ENCODE measurements at places on chromosomes 1 and 21.

DNA sequence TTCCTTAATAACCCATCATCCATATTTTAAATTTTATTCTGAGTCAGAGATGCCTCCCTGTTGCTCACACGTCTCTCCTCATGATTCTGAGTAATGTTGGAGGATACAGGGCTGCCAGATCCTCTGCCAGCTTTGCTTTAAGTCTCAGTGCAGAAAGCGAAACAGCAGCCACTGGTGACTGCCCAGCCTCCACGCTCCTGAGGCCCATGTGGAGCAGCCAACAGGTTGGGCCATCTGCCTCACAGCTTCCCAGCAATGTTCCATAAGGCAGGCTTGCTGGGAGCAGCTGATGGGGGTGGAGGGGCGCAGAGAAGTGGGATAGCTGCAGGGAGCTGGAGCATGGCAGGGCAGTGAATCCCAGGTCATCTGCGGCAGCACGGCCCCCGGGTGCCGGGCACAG is 104.2 kb downstream of the IGSF21 start:
- DNase-seq, result no peak

DNA sequence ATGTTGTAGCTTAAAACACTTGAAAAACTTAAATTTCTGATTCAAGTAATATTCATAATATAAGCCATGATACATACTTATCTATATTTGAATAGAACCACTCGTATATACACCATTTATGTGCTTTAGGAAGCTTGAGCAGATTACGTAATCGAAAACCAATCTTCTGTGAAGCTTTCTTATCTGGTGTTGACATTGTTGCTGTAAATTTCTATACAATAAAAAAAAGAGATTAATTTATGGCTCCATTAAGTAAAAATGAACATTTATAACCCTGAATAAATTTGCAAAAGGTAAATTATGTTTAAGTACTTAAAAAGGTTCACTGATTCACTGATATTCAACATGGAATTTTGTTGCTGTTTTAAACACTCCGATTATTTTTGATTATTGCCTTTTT is 21.4 kb downstream of the LIN9 start:
- no peak for DNase-seq

- DNase-seq, result no peak
These were observed 48.1 kb downstream of the DMRTB1 start for GRCh38 chr1:53507116-53507820.

- no peak for DNase-seq
These were observed 18.3 kb downstream of the YARS1 start for GRCh38 chr1:32798679-32799416.

DNA sequence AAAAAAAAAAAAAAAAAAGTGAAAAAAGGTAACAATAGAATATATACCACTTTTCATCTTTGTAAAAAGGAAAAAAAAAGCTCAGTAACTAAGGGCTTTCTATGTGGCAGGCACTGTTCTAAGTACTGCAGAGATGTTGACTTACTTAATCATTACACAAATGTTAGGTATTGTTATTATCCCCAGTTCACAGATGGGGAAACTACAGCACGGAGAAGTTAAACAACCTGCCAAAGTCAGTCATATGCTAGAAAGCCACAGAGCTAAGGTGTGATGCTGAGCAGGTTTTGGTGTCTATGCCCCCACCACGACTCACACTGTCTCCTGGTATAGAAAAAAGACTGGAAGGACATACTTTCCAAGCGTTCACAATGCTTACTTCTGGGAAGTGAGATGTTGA is 6.6 kb upstream of the PNRC2 start:
- DNase-seq, result no peak

DNA sequence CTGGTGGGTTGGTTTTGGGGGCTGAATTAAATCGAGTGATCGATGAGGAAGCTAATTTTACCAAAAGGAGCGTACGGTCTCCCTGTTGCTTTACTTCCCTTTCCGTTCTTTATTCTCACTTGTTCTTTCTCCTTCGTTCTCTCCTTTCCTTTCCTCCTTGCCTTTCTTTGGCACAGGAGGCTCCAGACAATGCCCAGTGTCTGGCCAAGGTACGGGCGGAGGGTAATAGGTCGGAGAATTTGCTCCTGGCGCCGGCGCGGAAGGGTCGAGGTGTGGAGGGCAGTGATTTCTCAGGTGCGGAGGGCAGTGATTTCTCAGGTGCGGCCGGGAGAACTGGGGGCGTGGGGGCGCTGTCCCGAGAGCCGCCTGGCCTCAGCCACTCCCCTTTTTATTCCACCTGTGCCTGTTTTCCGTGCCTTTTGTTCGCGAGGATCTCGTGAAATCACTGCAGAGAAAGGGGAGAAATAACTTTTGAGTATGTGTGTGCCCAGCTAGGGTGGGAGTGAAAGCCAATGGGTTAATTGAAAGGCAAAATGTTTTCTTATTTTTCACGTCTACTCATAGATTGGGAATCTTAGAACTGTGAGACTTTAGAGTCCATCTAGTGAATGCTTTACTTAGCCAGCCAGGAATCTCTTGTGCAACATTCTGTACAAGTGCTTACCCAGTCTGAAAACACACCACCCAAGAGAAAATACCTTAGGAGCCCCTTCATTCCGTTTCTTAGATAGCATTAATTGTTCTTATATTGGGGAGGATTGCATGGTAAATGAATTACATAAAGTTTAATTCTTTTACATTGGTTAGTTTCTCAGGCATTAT is 1.3 kb downstream of the FNBP1L start:
- DNase-seq, result no peak

DNA sequence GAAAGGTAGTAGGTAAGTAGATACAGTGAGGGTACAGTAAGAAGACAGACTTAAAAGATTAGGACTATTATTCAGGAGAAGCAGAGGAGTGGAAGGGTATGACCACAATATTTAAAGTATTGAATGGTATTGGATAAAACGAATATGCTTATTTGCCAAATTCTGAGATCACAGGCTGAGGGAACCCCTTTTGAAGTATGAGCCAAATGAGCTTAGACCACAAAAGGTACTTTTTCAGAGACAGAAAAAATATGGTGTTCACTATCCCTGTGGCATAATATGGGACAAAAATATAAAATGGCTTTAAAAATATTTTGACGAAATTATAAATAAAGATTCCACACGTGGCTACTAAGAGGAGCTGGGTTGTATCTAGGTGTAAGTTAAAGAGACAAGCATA is 880 bp upstream of the MTF2 start:
- no peak for DNase-seq

GRCh38 chr1:159918352-159919200 is 6.7 kb downstream of the TAGLN2 start:
- DNase-seq, result no peak
